ENCODE measurements at places on chromosomes 5 and 9. TPM values are rescaled to one million over a fixed set of nuclear protein-coding genes. Genes with fewer than 3 reads are reported as not detected.

GEMIN5 gene
- 23.1 TPM for total RNA-seq

RGS14 gene
- total RNA-seq = 4.8 TPM

GPX8 gene
- total RNA-seq = 147 TPM

PCDHGA11 gene
- 10.3 TPM for total RNA-seq

SPATA31A3 gene
- not detected for total RNA-seq

DNAJC21 gene
- total RNA-seq = 49.2 TPM

CCNH gene
- total RNA-seq = 54.1 TPM

WNK2 gene
- total RNA-seq = not detected

BARHL1 gene
- total RNA-seq = not detected

NME5 gene
- total RNA-seq = 1.4 TPM

Data from endothelial cell of umbilical vein (primary cell).